ENCODE measurements at places on chromosomes 7 and 10.

- no peak for DNase-seq
These were observed 123.5 kb downstream of the SORBS1 start for GRCh38 chr10:95437669-95438068.

GRCh38 chr10:108436096-108436495, 1271.6 kb upstream of the SORCS1 start:
- no peak for DNase-seq

DNA sequence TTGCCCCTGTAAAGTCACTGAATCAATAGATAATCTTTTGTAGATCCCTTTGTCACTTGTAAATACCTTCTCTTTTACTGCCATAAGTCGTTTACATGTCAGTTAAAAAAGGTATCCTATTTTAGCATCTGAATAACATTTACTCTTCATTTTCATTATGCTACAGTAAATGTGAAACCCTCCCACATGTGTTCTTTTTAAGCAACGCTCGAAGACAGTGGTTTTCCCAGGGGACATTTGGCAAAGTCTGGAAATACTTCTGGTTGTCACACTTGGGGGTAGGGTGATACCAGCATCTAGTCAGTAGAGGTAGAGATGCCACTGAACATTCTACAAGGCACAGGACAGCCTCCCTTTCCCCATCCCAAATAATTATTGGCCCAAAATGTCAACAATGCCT, 23.7 kb downstream of the ATAD1 start:
- no peak for DNase-seq

GRCh38 chr10:6347391-6347951, 144.7 kb downstream of the PFKFB3 start:
- DNase-seq, result peak; percentile 8

DNA sequence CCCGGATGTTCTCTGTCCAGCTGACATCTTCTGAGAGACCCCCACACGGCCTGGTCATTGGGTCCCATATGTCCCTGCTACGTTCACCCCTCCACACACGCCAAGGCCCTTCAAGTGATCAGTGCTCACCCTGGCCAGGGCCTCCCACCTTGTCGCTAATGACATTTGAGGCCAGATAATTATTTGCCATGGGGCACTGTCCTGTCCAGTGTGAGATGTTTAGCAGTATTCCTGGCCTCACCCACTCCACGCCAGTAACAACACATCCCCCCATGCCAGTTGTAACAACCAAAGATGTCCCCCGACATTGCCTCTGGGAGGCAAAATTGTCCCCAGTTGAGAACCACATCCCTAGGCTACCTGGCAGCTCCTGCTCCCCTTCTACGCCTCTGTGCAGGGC, 49.9 kb upstream of the NANOS1 start:
- no peak for DNase-seq

- DNase-seq, result no peak
These were observed 1.3 kb downstream of the INSYN2A start for GRCh38 chr10:127195041-127195506.

- DNase-seq, result no peak
These were observed 143.4 kb downstream of the HERPUD2 start for GRCh38 chr7:35551321-35552081.

DNA sequence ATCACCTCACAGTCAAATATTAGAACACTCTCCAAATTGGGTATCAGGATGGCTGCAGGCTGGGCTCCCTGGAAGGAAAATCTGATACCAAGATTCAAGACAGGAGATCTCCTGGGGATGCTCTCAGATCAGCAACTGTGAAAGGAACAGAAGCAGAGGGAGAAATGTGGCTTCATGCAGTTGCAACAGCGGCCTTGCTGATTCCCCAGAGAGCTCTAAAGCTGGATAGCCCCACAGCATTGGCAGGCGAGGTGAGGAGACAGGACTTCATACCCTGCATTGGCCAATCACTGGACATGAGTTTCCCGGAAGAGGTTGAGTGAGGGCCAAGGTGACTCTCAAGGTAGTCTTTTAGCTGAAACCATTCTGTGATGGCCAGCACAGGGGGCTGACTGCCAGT, 190.6 kb downstream of the PTPN20 start:
- no peak for DNase-seq
